Endothelial cell (in vitro differentiated cells): ENCODE measurements at places on chromosomes 11 and 22.

DNA sequence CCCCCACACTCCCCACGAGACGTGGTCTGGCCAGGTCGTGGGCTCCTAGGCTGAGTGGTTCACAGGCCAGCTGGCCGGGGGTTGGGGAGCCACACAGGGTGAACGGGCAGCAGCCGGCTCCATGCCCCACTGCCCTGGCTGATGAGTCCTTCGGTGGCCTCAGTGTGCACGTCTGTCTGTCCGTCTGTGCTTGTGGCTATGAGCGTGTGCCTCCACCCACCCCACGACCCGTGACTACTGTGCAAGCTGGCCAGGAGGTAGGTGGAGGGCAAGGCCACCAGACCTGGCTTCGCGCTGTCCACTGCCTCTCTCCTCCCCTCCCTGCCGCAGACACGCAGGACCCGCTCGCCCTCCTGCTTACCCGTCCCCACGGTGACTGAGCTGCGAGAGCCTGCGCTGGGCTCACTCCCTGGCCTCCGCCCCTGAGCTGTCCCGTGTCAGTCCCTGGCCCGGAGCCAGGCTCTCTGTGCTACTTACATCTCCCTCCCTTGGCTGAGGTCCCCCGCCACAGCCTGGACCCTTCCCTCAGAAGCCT is 14.1 kb downstream of the CSDC2 start:
- H3K27ac ChIP-seq, result no peak overlapping the region
- no peak overlapping the region for H3K4me3 ChIP-seq
- no peaks in the 10 kb centered on the region for H3K4me1 ChIP-seq
- H3K27me3 ChIP-seq, result no peaks in the 10 kb centered on the region

DNA sequence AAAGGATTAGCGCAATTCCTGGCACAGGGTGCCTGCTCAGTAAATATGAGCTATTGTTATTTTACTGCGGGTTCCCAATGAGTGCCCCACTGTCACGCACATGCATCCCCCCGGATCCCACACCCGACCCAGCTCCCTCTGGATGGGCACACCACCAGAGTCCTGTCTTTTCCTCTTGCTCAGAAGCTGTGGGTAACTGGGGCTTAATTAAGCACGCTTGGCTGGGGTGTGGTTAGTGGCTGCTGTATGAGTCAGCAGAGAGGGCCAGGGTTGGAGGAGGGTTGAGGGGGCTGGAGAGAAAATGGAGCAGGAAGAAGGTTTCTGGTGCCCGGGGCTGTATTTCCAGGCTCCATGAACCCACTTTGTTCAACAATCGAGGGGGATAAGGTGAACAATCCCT is 30.3 kb upstream of the NECTIN1 start:
- H3K4me1 ChIP-seq, result peaks cover 7% of the 10 kb centered on the region
- H3K27me3 ChIP-seq, result peaks cover 7% of the 10 kb centered on the region
- DNase-seq, result no peak

DNA sequence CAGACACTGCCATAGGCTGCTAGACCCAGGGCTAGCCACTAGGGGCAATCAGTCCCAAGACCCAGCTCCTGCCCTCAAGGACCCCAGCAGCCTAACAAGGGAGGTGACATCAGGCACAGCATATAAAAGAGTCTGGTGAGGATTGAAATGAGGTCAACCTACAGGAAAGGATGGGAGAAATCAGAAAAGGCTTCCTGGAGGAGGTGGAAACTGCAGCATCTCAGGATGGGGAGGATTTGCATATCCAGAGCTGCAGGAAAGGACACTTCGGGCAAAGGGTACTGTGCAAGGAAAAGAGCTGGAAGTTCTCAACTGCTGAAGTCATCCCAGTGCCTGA is 2.9 kb upstream of the ARFGAP2 start:
- peak overlapping the region; percentile 57 for H3K27ac ChIP-seq
- H3K27me3 ChIP-seq, result peaks cover 18% of the 10 kb centered on the region

- H3K36me3 ChIP-seq, result no peaks in the 10 kb centered on the region
- peak; percentile 55 for DNase-seq
- H3K27ac ChIP-seq, result no peak overlapping the region
- H3K4me3 ChIP-seq, result no peak overlapping the region
- peaks cover 6% of the 10 kb centered on the region for H3K27me3 ChIP-seq
- peaks cover 6% of the 10 kb centered on the region for H3K4me1 ChIP-seq
Measured at GRCh38 chr22:39306456-39307361, 12.7 kb downstream of the RPL3 start.

DNA sequence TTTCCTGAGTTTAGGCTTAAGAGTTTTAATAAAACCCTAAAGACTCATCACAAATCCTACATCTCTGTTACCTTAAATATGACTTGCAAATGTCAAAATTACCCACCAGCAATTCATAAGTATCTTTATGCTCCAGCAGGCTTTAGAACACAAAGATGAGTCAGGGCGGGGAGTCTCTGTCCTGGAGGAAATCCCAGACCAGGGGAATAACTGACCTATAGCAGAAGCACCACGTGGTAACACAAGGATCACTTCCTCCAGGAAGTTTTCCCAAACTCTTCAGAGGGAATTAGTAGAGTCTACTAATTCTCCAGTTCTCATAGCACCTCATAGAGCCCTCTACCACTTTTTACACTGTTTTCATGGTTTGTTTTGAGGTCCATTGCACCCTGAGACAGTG is 217.0 kb downstream of the NAV2 start:
- DNase-seq, result no peak
- no peaks in the 10 kb centered on the region for H3K4me1 ChIP-seq
- no peak overlapping the region for H3K4me3 ChIP-seq
- H3K27ac ChIP-seq, result no peak overlapping the region
- H3K36me3 ChIP-seq, result no peaks in the 10 kb centered on the region

DNA sequence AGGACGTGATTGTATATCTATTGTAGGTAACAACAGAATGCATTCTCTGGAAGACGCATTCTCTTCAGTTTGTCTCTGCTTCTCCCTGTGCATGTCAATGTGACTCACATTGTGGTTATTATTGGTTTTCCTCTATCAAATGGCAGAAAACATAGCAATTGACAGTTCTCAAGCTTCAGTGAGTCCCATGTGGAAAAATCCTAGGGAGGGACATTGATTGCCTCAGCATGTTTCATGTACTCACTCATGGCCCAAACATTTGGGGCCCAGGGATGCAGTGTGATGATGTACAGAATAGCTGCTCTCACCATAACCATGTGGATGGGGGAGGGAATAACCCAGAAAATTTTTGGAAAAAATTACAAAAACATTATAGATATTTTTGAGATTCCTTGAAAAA is 9.3 kb upstream of the ARL14EP start:
- H3K27me3 ChIP-seq, result peaks cover 2% of the 10 kb centered on the region
- no peak overlapping the region for H3K4me3 ChIP-seq
- no peaks in the 10 kb centered on the region for H3K36me3 ChIP-seq
- H3K4me1 ChIP-seq, result peaks cover 7% of the 10 kb centered on the region
- DNase-seq, result no peak

- no peaks in the 10 kb centered on the region for H3K4me1 ChIP-seq
- no peak overlapping the region for H3K27ac ChIP-seq
- peaks cover 6% of the 10 kb centered on the region for H3K36me3 ChIP-seq
- no peak overlapping the region for H3K4me3 ChIP-seq
Measured at GRCh38 chr11:71112990-71113389, 139.4 kb downstream of the SHANK2 start.

DNA sequence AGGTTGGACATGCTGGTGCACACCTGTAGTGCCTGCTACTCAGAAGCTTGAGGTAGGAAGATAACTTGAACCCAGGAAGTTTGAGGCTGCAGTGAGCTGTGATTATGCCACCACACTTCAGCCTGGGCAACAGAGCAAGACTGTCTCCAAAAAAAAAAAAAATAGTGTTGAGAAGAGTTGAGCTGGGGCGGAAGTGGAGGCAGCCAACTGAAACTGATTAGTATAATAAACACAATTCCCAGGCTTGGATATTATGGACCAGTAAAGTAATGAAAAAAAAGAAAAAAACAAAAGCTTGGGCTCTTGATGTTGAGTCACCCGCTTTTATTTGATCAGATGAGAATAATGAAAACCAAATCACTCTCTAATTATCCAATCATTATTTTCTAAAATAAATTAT is 21.0 kb downstream of the LDLRAD3 start:
- H3K36me3 ChIP-seq, result peaks cover 11% of the 10 kb centered on the region
- DNase-seq, result no peak
- H3K4me1 ChIP-seq, result peaks cover 16% of the 10 kb centered on the region

DNA sequence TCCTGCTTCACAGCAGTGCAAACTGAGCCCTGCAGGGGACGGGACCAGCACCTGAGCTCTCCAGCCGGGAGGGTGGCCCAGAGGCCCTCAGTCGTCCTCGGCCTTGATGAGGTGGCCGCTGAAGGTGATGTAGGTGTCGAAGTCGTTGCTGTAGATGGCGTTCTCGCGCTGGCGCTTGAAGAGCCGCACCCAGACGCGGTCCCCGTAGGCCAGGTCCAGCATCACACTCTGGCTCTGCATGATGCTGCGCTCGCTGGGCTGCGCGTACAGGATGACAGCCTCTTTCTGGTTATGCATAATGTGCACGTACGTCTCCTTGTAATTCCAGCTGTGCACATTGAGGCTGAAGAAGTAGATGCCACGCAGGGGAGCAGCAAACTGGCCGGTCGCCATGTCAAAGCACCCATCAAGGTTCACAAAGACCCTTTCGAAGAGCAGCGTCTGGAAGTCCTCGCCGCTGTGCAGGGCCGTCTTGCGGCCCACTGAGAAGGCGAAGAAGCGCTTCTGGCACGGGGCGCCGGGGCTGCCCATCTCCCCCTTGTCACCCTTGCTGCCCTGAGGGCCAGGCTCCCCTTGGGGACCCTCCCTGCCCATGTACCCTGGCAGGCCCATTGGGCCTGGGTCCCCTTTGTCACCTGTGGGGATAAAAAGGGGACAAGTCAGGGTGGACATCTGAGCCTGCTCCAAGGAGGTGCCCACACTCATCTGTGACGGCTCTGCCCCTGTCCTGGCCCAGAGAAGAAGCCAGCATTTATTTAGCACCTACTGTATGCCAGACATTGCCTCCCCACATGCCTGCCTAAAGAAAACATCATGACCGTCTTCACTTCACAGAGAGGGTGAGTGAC is 5.7 kb downstream of the C1QTNF6 start:
- no peak for DNase-seq
- H3K4me3 ChIP-seq, result no peak overlapping the region
- H3K27ac ChIP-seq, result no peak overlapping the region
- H3K27me3 ChIP-seq, result no peaks in the 10 kb centered on the region

GRCh38 chr11:464316-464715 is 14.2 kb downstream of the PTDSS2 start:
- peaks cover 7% of the 10 kb centered on the region for H3K27me3 ChIP-seq
- peaks cover 26% of the 10 kb centered on the region for H3K4me1 ChIP-seq
- H3K4me3 ChIP-seq, result no peak overlapping the region

DNA sequence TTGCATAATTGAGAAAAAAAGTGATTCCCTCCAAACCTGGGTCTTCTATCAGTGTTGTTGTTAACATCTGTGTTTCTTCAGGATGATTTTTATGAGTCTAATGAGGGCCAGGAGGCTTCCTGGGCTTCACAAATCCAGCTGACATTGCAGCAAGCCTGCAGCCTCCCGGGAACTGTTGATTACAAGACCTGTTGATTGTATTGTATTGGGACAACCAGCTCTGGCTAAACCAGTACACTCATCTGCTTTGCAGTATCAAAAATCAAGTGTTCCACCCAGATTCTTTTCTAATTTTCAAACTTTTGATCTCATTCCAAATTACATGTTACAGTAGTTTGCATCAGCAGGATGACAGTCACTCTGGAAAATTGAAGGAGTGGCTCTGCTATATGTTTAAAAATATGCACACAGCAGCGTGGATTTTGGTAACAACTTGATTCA is 16.1 kb upstream of the PRSS23 start:
- no peak for DNase-seq
- no peaks in the 10 kb centered on the region for H3K4me1 ChIP-seq
- no peak overlapping the region for H3K27ac ChIP-seq

GRCh38 chr22:36258701-36259614 is 6.0 kb downstream of the APOL1 start:
- peaks cover 10% of the 10 kb centered on the region for H3K27me3 ChIP-seq
- H3K4me1 ChIP-seq, result peaks cover 73% of the 10 kb centered on the region
- H3K27ac ChIP-seq, result peak overlapping the region; percentile 100

- no peak for DNase-seq
- no peaks in the 10 kb centered on the region for H3K36me3 ChIP-seq
- peaks cover 8% of the 10 kb centered on the region for H3K27me3 ChIP-seq
- H3K4me1 ChIP-seq, result peaks cover 28% of the 10 kb centered on the region
- no peak overlapping the region for H3K4me3 ChIP-seq
Measured at GRCh38 chr22:42317691-42318547, 47.5 kb upstream of the TCF20 start.

GRCh38 chr11:7449841-7450214 is 35.5 kb upstream of the OLFML1 start:
- H3K4me1 ChIP-seq, result peaks cover 3% of the 10 kb centered on the region
- peaks cover 4% of the 10 kb centered on the region for H3K27me3 ChIP-seq
- DNase-seq, result no peak
- H3K27ac ChIP-seq, result no peak overlapping the region
- no peak overlapping the region for H3K4me3 ChIP-seq

- DNase-seq, result no peak
- no peak overlapping the region for H3K4me3 ChIP-seq
- H3K4me1 ChIP-seq, result peaks cover 43% of the 10 kb centered on the region
Measured at GRCh38 chr11:95111923-95112540, 22.4 kb downstream of the ENDOD1 start.

DNA sequence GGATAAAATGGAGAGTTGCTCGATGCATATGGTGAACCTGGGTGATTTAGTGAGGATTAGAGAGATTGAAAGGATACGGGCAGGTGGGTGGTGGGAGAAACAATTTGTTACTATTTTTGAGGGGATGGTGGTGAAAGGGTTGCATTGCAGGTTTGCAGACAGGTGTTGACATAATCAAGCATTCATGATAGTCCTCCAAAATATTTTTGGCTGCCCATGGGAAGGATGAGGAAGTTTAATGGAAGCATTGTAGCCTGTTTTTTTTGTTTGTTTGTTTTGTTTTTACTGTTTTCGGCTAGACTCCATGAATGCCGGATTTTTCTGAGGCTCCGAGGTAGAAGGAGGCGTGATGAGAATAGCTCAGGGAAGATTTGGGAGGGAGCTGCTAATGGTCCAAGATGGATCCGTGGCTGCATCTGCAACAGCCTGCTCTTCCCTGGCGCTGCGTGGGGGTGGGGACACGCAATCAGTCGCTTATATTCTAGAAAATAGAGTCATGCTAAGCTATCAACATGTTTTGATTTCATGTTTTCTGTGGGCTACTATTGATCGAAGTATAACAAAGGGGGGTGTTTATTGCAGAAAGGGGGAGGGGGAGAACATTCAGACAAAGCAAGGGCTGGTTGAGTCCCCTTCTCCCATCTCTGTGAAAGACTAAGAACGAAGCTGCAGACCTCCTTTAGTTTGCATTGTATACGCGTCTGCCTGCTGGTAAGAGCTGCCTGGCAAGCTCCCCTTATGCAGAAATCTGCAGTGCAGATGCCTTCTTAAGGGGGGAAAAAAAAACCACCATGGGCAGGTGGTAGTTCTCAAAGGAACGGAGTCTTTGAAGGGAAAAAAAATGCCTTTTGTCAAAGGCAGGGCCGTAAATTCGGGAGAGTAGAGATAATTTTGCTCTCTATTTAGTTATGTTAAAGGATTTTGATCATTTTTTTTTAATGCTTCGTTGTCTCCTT is 1.0 kb downstream of the RTN3 start:
- no peak for DNase-seq
- H3K27ac ChIP-seq, result peak overlapping the region; percentile 22
- peaks cover 6% of the 10 kb centered on the region for H3K27me3 ChIP-seq
- H3K36me3 ChIP-seq, result no peaks in the 10 kb centered on the region

- peaks cover 17% of the 10 kb centered on the region for H3K4me1 ChIP-seq
- H3K36me3 ChIP-seq, result no peaks in the 10 kb centered on the region
- peak overlapping the region; percentile 49 for H3K27ac ChIP-seq
- H3K27me3 ChIP-seq, result no peaks in the 10 kb centered on the region
- no peak for DNase-seq
- H3K4me3 ChIP-seq, result no peak overlapping the region
Measured at GRCh38 chr11:114161486-114162250, 102.2 kb downstream of the ZBTB16 start.

GRCh38 chr11:36746886-36747710 is 149.1 kb upstream of the RAG2 start:
- H3K36me3 ChIP-seq, result no peaks in the 10 kb centered on the region
- peak; percentile 91 for DNase-seq
- no peaks in the 10 kb centered on the region for H3K4me1 ChIP-seq
- H3K27ac ChIP-seq, result no peak overlapping the region
